Stimulated activated CD8-positive, alpha-beta memory T cell treated with anti-CD3 and anti-CD28 coated beads, Interleukin-7, amount 100 ng/mL, for 4 hours (primary cell): ENCODE measurements at places on chromosomes 12 and 14.

GRCh38 chr12:43331935-43332334 is 220.1 kb downstream of the ADAMTS20 start:
- no peak for DNase-seq

DNA sequence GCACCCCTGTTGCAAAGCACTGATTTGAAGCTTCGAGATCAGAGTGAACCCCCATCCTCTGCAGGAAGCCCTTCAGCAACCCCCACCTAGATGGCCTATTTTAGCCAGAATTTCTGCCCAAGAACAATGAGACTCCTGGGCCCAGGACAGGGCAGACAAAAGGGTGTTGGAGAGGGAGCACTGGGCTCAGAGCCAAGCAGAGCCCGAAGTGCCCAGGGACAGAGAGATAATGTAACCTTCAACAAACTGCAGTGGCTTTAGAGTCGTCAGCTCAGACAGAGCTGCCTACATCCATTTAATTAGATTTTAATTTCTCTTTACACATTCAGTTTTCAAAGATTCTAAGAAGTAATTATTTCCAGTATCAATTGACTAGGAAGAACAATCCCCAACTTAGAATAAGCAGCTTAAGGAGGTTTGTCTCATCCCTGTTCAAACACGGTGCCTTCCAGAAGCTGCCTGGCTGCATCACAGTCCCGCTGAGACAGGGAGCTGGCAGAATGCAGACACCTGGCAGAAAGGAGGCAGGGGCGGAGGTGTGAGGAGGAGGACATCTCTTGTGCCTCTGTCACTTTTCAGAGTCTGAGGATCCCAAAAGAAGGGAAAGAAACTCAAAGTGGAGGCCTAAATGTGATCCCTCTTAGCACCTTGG is 504.9 kb upstream of the CCDC196 start:
- no peak for DNase-seq

- DNase-seq = no peak
Observed at GRCh38 chr14:97866195-97866594, 1069.0 kb downstream of the VRK1 start.

DNA sequence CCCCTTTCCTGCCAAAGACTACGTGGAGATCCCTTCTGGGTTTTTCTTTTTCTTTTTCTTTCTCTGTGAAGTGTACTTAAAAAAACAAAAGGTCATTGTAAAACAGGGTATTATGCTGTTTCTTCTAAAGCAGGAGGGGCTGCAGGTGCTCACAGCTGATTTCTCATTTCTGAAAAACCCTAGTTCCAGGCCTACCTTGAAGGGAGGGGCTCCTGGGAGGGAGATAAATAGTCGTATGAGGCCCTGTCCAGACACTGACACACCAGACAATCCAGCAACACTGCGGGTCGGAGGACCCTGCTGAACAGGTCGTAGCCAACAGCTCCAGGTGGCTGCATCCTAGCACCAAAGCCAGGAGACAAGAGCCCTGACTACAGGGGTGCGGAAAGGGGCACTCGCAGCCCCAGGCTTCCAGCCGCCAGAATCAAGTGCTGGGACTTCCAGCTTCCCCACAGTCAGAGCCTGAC is 41.1 kb downstream of the PSMA6 start:
- DNase-seq = no peak

DNA sequence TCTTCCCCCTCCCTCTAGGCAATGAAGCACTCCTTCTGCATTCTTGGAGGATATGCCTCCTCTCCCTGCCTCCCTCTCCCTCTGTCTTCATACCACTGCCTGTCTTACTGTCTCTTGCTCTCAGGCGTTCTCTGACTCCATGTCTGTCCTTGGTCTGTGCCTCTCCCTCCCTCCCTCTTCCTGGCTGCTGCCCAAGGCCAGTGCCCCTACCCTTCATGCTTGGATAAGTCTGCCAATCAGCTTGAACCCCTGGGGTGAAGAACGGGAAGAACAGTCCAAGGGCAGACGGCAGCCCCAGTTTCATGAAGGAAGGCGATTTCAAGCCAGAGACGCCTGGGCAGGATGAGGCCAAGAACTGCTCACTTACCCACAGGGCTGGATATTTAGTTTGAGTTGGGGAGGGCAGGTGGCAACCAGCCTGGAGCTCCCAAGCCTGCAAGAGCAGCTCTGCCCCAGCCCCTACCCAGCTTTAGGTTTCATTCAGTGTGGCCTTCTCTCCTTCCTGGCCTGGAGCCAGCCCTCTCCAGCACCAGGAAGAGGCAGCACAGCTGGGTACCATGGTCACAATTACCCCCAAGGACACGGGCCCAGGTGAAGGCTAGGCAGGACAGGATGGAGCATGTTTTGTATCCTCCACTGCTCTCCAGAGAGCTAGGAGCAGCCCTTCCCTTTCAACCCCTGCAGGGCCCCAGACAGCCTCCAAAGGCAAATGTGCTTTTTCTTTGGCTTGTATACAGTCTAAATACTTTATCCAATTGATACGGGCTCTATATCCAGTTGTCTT is 35.8 kb upstream of the LTBP2 start:
- no peak for DNase-seq

- no peak for DNase-seq
Observed at GRCh38 chr12:560691-561390, 101.1 kb downstream of the B4GALNT3 start.

GRCh38 chr14:33393895-33394368 is 455.3 kb downstream of the NPAS3 start:
- DNase-seq = no peak

DNA sequence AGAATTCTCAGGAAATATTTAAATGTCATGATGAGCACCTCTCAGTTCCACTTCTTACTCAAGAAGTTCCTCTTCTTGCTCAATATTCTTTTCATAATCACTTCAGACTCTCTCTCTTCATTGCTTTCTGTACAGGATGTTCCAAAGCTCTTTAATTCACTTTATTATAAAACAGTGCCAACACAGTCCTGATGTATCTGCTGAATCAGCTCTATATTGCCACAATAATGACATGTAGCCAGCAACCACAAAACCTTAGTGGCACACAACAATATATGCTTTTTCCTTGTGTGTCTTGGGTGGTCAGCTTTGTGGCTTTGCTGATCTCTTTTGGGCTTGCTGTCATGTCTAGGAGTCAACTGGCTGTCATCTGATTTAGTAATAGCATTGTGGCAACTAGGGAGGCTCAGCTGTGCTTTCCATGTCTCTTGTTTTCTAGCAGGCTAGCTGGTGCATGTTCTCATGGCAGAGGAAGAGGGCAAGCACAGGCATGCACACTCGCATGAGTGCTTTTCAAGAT is 52.8 kb upstream of the SLC2A13 start:
- DNase-seq = no peak

GRCh38 chr14:38950676-38951075 is 152.4 kb downstream of the SEC23A start:
- DNase-seq = no peak

- no peak for DNase-seq
Observed at GRCh38 chr14:74500417-74501134, 7.0 kb downstream of the ISCA2 start.

DNA sequence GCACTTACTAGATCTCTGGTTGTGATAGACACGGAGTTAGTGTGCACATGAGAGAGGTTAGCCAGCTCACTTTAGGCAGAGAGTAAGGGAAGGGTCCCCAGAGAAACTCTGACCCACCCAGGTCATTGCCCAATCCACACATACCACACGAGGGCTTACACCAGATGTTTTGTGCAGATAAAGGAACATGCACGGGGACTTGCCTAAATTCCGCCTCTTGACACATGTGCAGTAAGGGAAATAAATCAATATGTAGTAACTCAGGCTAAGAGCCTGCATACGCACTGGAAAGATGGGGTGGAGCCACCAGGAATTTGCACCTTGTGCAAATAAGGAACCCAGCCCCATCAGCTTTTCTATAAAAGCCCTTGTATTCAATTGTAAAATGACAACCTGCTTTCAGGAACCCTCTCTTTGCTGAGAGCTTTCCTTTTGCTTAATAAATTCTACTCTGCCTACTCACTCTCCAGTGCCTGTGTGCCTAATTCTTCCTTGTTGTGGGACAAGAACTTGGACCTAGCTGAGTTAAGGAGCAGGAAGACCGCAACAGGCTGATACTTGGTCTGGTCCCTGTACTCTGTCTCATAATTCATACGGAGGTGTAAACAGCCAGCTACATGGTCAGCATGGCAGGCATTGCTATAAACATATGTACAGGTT is 120.2 kb downstream of the EMP1 start:
- DNase-seq = no peak

DNA sequence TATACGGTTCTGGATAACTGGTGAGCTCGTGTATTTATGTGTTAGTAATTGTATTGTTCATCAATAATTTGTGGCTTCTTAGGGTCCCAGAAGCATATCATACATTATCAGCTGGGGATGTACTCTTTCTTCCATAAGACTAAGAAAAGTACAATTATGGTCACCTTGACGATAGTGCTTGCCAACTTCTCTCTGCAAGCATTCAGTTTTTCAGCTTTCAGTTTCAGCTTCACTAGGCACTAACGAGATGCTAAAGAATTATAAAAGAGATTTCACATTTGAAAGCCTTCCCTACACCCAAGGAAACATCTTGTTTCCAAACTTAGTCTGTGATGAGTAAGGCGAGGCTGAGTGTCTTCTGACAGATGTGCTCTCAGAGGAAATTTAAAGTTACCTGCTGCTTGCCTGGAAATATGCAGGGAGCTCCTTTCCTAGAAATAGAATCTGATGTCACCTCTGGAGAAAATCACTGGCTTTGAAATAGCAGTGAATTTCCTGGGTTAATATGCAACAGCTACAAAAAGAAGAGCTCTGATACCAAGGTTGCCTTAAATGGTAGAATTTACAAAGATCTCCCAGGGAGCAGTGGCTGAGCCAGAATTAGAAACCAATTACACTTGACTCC is 1419.9 kb upstream of the TMEM132C start:
- DNase-seq = no peak

GRCh38 chr12:93459097-93459496 is 8.2 kb upstream of the MRPL42 start:
- no peak for DNase-seq
